ENCODE measurements at places on chromosomes 6 and 20.

DNA sequence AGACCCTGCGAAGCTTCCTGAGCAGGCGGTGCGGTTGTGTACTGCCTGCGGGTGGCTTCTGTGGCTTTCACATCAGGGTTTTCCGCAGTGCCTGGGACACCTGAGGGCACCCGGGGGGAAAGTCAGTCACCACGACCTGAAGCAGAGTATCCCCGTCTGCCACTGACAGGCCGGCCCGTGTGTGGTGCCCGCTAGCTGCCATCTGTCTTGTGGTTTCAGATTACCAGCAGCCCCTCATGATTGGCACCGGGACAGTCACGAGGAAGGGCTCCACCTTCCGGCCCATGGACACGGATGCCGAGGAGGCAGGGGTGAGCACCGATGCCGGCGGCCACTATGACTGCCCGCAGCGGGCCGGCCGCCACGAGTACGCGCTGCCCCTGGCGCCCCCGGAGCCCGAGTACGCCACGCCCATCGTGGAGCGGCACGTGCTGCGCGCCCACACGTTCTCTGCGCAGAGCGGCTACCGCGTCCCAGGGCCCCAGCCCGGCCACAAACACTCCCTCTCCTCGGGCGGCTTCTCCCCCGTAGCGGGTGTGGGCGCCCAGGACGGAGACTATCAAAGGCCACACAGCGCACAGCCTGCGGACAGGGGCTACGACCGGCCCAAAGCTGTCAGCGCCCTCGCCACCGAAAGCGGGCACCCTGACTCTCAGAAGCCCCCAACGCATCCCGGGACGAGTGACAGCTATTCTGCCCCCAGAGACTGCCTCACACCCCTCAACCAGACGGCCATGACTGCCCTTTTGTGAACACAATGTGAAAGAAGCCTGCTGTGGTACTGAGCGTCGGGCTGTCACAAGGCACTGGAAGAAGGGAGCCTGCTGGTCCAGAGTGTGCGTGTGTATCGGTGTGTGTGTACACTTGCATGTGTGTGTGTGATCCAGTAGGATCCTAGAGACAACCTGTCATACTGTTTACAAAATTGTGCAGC, 54.4 kb downstream of the GOPC start:
- DNase-seq, result no peak

DNA sequence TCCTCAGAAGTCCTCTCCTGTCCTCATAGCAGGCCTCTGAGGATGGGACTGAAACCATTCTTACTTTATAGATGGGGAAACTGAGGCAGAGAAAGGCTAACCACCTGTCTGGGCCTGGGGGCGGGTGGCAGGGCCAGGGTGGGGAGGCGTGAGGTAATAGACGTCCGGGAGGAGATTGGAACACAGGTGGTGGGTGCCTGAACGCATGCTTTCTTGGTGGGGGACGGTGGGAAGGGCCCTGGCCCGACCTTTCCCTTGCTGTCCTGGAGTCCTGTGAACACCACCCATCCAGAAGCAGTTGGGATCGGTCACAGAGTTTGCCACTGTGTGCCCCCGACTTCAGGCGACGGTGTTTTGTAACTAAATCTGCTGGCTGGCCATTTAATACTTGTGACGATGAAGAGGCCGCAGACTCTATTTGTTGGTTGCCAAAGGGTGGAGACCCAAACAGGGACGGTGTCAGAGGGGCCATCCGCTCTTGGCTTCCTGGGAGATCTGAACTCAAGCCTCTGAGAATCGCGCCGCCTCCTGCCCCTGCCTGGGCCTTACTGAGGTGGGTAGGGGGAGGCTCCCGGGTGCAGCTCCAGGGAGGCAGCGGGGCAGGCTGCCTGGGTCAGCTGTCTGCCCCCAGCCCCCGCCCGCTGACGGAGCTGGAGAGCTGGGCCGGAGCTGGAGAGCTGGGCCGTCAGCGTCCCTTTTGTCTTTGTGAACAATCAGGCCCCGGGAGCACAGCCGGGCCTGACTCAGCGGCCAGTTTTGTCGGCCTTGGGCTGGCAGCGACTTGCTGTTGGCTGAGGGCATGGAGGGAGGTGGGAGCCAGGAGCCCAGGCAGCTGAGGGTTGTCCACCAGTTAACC, 4.1 kb downstream of the RBM38 start:
- DNase-seq, result peak; percentile 17

- DNase-seq, result no peak
Observed at GRCh38 chr6:137942736-137943135, 75.7 kb downstream of the TNFAIP3 start.

GRCh38 chr20:62708591-62709536, at the start of gene NTSR1:
TSS of gene NTSR1 (plus strand) at chr20:62708836. CDS start at chr20:62709208, 372 bp downstream.
- no peak for DNase-seq

GRCh38 chr6:71103641-71104040, 146.8 kb upstream of the B3GAT2 start:
- DNase-seq, result no peak

- no peak for DNase-seq
Observed at GRCh38 chr20:17875981-17876385, 92.6 kb downstream of the SNX5 start.

- DNase-seq, result no peak
Observed at GRCh38 chr6:21402368-21402767, 191.2 kb upstream of the SOX4 start.

GRCh38 chr20:61054411-61054810, 197.7 kb upstream of the CDH4 start:
- no peak for DNase-seq

- no peak for DNase-seq
Observed at GRCh38 chr6:56649053-56649769, 6.5 kb upstream of the DST start.
